Kidney epithelial cell (primary cell): ENCODE measurements at places on chromosomes 12 and 14. TPM values are rescaled to one million over a fixed set of nuclear protein-coding genes. Genes with fewer than 3 reads are reported as not detected.

DNA sequence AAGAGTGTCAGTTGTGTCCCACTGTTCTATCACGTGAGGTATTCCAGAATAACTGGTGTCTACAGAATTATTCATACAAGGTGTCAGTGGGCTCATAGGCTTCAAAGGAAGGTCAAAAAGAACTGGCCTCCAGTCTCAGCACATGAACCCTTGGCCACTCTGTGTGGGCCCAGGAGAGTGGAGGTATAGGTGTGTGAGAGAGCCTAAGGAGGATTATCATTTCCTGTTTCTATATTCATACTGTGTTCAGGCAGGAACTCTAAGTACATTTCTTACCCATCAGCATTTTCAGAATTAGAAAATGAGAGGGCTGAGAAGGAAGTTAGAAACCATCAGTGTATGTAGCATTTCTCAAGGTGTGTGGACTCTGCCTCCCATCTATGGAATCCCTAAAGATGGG, 87.0 kb downstream of the BTG1 start:
- DNase-seq, result no peak

GRCh38 chr14:20429801-20430669, 5.9 kb downstream of the KLHL33 start:
- no peak for DNase-seq

GRCh38 chr12:24903329-24904088, 45.4 kb downstream of the BCAT1 start:
- no peak for DNase-seq

DNA sequence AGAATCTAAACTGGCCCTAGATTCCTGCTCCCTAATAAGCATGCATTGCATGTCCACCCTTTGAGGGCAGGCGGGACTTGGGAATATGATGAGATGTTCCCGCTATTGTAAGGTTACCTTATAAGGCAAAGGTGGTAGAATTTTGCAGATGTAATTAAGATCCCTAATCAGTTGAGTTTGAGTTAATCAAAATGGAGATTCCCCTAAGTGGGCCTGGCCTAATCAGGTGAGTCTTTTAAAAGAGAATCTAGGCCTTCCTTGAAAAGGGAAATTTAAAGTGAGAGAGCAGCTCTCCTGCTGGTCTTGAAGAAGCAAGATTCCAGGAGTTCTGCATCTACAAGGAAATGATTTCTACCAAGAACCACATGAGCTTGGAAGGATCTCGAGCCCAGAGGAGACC, 83.4 kb downstream of the DICER1 start:
- no peak for DNase-seq

- no peak for DNase-seq
Measured at GRCh38 chr12:132604151-132604618, 6.2 kb downstream of the LRCOL1 start.

GRCh38 chr12:105317942-105318621, 12.4 kb upstream of the C12orf75 start:
- peak; percentile 96 for DNase-seq

KRT80 gene
- 18.5 and 19.4 TPM in 2 replicates for total RNA-seq

GRCh38 chr12:116282371-116283286, 5.1 kb upstream of the MED13L start:
- DNase-seq, result no peak

DNA sequence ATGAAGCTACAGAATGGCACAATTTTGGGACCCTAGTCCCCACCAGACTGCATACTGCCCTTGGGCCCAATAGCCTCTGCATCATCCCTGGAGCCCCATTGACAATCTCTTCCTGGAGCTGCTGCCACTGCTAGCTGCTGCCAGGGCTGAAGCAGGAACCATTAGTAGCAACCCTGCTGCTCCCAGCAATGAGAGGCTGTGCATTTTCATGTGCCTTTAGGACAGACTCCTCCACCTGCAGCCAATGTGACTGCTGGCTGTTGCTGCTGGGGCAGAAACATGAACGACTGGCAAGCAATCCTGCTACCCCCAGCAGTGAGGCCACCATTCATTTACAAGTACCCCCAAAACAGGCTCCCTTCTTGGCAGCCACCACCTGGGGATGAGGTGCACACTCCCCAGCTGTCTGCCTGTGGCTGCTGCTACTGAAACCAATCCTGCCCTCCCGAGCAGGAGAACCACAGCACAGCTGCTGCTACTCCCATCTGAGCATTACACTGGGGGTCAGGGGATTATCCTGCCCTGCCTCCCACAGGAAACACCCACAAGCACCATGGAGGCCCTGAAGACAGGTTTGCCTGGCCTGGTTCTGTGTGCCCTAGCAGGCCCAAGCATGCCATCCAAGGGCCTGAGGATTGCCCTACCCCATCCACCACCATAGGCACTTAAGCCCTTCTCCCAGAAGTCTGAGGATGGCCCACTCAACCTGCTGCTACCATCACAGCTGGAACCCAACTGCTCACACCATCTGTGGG, 181.0 kb downstream of the MYRFL start:
- no peak for DNase-seq

DNA sequence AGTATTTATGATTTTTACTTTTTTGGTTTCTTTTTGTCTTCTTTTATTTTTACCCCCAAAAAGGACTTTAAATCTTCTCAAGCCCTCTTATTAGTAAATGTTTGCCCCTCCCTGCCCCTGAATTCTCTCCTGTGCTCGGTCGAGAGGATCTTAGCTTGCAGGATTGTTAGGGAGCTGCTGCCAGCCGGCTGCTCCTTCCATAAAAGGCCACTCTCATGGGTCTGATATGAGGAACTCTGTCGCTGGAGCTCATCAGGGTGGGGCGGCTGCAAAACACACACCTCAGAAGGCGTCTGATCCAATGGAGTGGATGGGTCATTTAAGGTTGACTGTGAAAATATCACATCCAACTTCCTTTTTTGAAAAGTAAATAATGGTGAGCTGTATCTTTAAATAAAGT, 8.5 kb downstream of the LTBR start:
- DNase-seq, result no peak

DNA sequence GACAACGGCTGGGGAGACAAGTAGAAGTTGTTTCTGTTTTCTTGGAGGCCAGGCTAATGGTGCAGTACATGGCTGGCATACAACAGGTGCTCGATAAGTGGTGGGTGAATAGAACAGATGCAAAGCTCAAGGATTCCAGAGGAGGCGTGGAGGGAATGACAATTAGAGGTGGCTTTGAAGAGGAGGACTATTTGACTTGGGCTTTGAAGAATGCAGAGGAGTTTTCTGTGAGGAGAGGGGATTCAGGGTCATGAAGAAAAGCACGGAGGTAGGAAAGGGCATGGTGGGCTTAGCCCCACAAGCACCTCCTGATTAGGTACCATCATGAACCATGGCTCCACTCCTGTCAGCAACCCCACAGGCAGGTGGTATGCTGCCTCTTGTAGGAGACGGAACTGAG, 142.3 kb downstream of the RBM19 start:
- no peak for DNase-seq

- DNase-seq, result no peak
Measured at GRCh38 chr12:125503128-125503527, 437.9 kb downstream of the AACS start.

DNA sequence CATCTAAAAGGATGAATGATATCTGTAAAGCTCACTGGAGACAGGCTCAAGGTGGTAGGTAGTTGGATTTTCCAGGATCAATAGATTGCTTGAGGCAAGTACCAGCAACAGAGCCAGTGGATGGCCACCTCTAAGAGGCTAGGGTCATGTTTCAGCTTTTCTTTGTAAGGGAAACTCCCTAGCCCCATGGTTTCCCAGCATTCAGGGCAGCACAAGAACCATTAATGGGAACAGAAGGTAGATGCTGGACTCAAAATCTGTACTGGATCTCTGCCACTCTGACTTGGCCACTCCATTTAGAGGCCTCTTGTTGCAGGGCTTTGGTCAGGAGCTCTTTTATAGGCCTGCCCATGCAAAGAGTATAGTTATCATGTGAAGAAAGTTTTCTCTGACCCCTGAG, 76.1 kb upstream of the DYRK2 start:
- no peak for DNase-seq

DNA sequence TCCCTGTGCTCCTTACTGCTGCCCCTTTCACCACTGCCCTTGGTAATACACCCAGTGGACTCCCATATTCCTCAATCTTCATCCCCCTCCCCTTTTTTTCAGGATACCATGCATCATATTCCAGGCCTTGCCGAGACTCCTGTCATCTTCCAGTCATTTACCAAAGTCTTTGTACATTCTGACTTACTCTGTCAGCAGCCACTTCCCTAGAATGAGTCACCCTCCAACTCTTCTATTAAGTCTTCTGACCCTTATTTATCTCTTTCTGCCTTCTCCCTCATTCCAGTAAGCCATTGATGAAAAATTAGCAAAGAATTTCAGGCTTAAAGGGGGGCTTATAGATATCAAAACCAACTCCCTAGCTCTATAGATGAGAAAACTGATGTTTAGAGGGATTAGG, 128.0 kb downstream of the STXBP6 start:
- DNase-seq, result no peak

- DNase-seq, result no peak
Measured at GRCh38 chr14:55157080-55157479, 28.0 kb downstream of the LGALS3 start.

DNA sequence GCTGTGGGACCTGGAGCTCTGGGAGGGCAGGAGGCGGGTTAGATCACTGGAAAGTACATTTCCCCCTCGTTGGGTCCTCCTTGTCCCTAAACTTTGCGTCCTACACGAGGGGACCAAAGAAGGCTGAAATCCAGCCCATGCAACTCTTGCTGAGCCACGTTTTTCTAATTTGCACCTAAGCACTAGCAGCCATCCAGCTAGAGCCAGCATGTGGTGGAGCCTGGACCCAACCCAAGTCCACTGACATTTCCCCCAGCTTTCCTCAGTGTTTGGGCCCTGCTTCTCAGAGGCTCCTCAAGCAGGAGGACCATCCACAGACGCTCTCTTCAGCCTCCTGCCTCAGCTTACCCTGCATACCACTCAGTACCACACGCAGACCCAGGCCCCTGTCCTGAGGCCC, 49.7 kb downstream of the TSPAN11 start:
- no peak for DNase-seq

- no peak for DNase-seq
Measured at GRCh38 chr12:8950702-8951478, 1.4 kb upstream of the M6PR start.

DNA sequence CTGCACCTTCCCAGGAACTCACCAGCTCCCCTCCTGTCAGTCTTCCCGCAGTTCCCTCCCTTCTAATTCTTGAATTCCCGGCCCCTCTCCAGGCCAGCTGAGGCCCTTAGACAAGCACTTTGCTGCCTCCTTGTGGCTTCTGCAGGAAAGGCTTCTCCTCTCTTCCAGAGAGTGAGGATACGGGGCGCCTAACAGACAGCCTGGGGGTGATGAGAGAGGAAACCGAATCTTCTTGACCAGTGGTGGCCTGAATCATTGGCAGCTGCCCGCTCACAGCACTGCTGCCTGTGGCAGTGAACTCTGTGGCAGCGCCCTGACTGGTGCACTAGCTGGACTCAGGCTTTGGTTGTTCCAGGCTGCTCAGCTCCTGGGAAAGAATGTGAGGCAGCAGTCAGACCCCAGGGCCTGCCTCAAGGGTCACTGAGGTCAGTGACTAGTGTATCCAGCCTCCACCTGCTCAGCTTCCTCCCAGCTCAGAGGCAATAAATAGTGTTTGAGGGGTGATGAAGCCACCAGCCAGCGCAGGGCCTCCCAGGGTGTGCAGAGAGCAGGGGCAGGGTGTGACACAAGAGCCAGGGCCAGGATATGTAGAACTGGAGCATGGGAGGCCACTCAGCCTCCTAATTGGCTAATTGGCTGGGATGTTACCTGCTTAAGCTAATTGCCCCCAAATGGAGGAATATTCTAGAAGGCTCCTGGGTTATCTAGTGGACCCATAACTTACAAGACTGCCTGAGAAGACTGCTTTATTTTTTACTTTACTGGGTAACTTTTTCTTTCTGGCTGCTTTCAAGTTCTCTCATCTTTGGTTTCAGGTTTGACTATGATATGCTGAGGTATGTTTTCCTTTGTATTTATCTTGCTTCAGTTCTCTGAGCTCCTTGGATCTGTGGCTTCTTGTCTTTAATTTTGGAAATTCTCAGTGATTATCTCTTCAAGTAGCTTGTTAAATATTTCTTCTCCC, 12.9 kb upstream of the MCRS1 start:
- DNase-seq, result peak; percentile 54

- DNase-seq, result no peak
Measured at GRCh38 chr12:26378711-26379110, 183.3 kb downstream of the SSPN start.

GRCh38 chr12:68532204-68532886, 78.4 kb upstream of the RAP1B start:
- no peak for DNase-seq

GRCh38 chr14:102138535-102138934, 1.2 kb upstream of the WDR20 start:
- DNase-seq, result no peak

SMCO3 gene
- not detected in 2 replicates for total RNA-seq
